ENCODE measurements at places on chromosomes 16 and 17.

DNA sequence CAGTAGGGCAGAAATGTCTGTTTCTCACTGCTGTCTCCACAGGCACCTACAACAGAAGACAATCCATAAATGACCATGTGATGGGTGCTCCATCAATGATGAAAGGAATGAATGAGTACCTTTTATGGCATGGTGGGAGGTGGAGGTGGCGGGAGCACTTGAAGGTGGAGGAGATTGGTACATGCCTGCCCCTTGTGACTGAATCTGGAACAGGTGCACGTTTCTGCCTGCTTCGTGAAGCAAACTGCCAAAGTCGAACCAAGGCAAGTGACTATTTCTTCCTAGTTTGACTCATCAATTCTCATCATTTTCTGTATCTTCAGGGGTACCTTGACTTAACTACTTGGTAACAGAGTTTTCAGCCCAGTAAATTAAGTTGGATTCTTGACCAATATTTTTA, 25.4 kb downstream of the CDRT15 start:
- DNase-seq = no peak

DNA sequence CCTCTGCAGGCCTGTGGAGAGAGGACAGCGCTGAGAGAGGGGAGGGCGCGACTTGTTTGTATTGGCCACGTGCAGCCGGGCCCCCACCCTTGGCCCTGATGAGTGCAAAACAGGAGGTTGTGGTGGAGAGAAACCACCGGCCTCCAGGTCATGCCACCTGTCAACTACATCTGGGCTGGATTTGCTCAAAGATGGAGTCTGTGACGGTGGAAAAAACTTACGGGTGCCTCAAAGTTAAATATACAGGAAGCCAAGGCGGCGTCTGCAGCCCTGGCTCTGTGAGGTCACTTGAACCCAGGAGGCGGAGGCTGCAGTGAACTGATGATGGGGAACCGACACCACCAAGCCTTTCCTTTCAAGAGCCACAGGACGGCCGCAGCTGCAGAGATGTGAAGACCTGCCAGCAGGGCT, 15.7 kb downstream of the C16orf74 start:
- no peak for DNase-seq

DNA sequence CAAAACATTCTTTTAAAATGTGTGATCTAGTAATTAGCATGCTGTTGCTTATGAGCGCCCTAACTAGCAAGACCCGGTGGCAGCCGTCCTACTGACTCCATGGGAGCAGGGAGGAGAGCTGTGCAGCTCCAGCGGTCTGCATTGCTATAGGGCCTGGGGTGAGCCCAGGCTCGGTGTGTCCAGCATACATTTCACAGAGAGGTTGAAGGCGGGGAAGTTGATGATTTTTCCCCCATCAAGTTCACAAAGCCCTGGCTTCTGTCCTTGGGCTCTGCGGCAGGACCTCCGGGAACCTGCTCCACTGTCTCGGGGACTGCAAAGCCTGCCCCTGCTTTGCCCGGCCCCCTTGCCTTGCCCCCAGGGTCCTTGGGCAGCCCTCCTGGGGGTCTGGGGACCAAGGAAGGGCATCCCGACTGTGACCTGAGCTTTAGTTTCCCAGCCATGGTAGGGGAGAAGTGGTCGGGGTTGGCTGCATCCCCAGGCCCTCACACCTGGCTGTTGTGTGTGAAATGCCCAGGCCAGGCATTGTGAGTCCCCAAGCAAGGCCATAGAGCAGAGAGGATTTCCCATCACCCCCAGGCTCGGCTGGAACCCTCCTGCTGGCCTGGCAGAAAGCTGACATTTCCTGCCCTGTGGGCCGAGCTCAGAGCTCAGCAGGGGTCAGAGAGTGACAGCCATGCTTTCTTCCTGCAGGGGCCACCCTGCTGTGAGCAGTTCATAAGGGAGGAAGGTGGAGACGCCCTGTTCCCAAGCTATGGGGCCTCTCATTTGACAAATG, 24.8 kb downstream of the KCNJ12 start:
- no peak for DNase-seq

GRCh38 chr16:29806099-29806579, at the start of gene MAZ:
MAZ (plus strand) TSS chr16:29806529; CDS start chr16:29806702, 173 bp downstream.
- peak; percentile 84 for DNase-seq

- DNase-seq = no peak
Measured at GRCh38 chr16:86037999-86038925, 139.3 kb downstream of the IRF8 start.

DNA sequence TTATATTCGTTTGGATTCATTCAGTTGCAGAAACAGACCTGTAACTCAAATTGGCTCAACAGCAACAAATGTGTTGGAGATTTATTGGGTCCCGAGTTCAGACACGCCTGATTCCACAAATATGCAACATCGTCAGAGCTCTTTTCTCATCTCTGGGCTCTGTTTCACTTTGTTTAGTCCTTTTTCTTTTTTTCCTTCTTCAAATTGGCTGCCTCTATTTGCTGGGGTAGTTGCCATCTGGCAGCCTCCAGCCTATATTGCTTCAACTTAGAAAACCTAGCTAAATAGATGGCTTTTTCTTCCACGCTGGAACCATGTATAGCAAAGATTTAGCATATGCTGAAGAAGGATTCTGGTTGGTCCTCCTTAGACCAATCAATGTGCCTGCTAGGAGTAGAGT, 398.5 kb downstream of the RBFOX1 start:
- no peak for DNase-seq

GRCh38 chr16:85286951-85287814, 174.9 kb upstream of the CIBAR2 start:
- no peak for DNase-seq

DNA sequence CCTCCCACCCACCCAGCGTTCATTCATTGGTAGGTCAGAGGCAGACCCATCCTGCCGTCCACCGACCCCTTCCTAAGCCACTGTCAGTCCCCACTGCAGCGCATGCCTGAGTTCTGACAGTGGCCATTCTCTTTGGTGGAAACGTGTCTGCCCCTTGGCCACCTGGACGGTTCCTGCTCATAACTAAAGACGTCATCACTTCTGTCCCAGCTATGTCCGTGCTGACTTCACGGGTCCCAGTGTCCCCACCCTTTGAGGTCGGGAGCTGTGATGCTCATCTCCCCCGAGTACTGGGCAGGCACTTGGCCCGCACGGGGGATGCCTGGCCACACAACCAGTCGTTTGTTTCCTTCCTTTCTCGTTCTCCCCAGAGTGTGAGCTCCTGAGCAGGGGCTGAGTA, 267.1 kb downstream of the C16orf95 start:
- no peak for DNase-seq

DNA sequence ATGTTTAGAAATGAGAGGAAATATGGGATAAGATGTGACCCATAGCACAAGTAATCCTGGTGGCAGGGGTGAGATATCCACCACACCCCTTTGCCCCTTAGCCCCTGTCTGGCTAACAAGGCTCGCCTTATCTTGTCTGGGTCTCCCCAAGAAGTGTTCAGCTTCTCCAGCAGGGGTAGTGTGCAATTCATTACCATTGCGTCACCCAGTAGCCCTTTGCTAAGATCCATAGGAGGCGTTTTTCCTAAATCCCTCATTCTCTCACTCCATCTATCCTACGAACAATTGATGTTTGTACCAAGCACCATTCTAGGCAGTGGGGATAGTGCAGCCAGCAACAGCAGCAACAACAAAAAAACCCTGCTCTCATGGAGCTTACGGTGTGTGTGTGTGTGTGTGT, 30.8 kb downstream of the CCDC42 start:
- DNase-seq = no peak

DNA sequence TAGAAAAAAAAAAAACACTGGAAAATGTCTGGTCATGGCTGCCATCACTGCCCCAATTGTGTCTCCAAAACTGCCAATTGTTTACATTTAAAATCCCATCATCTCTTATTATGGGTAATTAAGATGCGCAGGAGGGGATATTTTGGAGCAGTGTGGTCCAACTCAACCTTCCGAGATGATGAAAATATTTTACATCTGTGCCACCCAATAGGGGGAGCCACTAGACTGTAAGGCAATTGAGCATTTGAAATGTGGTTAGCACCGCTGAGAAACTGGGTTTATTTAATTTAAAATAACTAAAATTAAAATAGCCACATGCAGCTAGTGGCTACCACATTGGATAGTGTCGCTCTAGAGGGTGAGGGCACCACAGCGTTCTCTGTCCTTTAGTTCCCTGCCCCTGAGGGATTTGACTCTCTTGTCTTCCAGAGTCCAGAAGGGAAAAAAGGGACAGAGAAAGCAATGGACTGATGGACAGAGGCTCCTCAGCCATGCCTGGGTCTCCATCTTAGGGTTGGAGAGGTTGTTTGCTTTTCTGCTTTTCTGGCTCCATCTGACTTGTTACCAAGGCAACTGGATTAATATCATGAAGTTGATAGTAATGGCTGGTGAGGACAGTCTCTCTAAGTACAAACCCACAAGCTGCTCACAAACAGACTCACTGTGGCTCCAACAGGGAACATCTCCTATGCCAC, 3.5 kb downstream of the MPO start:
- DNase-seq = no peak

All from NCI-H2107 (cell line).